ENCODE measurements at places on chromosomes 4 and X.
A peak's percentile ranks its signal among the peaks of the same experiment; 100 is the strongest.

- no peak for DNase-seq
Observed at GRCh38 chr4:172105918-172106317, 292.7 kb downstream of the GALNTL6 start.

- no peak for DNase-seq
Observed at GRCh38 chr4:123671636-123672404, 275.2 kb downstream of the SPRY1 start.

- no peak for DNase-seq
Observed at GRCh38 chrX:104419926-104420325, 146.1 kb upstream of the IL1RAPL2 start.

GRCh38 chrX:39941332-39941920 is 156.3 kb downstream of the BCOR start:
- DNase-seq: no peak

GRCh38 chr4:151402145-151402865 is 6.7 kb upstream of the FHIP1A start:
- no peak for DNase-seq

GRCh38 chr4:85127653-85128052 is 161.2 kb upstream of the WDFY3 start:
- peak; percentile 30 for DNase-seq

DNA sequence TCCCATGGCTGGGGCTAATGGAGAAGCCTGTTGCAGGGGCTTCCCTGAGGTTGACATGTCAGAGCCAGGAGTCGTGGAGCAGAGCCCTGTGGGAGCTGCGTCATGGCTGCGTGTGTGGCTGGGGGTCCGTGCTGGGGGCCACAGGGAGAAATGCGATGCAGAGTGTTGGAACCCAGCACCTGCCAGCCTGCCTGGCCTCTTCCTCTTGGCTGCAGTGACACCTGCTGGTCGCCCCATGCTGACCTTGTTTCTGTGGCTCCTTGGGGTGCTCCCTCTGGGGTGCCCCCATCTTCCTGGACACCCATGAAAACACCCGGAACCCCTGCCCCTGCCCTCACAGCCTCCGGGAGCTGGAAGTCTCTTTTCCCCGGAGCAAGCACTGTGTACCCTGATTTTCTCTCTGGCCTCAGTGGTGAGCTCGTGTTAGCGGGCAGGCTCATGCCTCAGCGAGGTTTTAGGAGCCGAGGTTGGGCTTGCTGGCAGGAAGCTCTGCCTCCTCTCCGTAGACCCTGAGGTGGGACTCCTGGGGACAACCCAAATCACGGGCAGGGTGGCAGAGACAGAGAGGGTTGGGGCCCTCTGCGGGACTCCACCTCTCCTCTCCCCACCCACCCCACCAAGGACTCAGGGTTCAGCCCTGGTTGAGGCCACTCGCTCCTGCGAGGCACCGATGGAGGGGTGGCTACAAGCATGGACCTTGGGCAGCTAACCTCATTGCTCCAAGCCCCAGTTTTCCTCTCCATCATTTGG is 103.7 kb downstream of the SORCS2 start:
- peak; percentile 35 for DNase-seq

DNA sequence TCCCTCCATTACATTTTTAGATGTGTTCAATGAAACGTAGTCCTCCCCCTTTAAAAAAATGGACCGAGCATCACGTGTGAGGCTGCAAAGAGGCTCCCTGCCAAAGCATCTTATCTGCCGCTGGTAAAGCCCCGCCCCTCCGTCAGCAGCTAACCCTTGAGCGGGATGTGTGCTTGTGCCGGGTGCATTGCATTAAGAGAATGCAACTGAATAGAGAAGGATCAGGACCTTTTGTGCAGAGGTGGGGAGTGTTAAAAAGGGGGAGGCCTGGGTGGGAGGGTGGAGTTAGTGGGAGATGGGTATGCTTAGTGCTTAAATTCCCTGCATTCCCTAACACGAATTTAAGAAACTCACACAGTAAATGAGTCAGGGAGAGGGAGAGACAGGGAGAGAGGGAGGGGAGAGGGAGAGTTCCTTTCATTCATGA is 66.0 kb downstream of the TBL1X start:
- DNase-seq: peak; percentile 88

- DNase-seq: no peak
Observed at GRCh38 chrX:17860179-17860780, 818 bp downstream of the RAI2 start.

- DNase-seq: no peak
Observed at GRCh38 chr4:134955059-134955458, 753.5 kb upstream of the PABPC4L start.

DNA sequence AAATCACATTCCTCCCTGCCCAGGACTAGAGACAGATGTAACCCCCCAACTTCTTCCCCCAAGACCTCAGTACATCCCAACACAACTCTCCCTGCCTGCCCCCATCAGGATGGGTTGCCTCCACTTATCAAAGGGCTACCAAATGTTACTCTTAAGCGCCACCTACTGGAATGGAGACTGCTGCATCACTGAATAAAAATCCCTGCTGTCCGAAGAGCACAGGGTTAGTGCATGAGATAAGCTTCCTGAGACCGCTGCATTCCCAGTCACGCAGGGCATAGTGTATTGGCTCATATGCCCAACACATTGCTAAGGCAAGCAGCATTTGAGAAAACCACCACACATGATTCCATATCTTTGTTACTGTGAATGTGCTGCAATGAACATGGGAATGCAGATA is 544.5 kb downstream of the PPP4R3C start:
- no peak for DNase-seq

DNA sequence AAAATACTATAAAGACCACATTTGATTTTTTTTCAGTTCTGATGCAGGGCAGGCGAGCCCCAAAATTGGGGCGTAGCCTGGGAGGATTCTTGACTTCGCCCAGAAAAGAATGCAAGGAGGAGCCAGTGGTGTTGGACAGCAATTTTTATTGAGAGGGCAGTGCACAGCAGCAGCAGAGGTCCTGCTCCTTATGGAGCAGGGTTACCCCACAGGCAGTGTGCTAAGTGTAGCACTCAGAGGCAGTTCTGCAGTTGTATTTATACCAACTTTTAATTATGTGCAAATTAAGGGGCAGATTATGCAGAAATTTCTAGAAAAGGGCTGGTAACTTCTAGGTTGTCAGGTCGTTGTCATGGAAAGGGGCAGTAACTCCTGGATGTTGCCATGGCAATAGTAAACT is 69.9 kb downstream of the GASK1B start:
- DNase-seq: no peak

DNA sequence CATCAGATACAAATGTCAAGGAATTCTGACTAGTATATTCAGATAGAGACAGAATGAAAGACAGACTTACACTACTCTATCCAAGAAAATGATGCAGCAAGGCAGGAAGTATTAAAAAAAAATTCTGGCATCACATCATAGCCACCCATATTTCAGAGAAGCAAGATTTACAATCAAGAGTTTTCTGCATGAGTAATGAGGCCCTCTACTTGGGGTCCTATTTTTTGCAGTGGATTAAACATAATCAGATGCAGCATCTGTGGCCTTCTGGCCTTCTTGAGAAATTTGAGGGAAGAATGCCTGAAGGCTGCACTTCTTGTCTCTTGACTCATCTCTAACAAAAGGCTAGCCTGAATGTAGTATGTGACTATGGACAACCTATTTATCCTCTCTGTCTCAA is 48.2 kb upstream of the SLIT2 start:
- peak; percentile 96 for DNase-seq

- no peak for DNase-seq
Observed at GRCh38 chrX:153812220-153812619, 17.8 kb downstream of the SSR4 start.

DNA sequence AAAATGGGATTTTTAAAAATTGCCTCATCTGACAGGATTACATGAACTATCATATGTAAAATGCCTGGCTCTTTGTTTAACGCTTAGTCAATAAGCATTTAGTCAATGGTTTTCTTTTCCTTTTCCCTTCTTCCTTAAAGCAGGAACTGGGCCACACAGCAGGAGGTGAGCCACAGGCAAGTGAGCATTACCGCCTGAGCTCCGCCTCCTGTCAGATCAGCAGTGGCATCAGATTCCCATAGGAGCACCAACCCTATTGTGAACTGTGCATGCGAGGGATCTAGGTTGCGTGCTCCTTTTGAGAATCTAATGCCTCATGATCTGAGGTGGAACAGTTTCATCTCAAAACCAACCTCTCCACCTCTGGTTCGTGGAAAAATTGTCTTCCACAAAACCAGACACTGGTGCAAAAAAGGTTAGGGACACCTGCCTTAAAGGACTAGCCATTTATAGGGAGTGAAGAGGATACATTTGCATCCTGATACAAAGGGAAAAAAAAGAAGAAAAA is 306.1 kb downstream of the FBXW7 start:
- DNase-seq: no peak

DNA sequence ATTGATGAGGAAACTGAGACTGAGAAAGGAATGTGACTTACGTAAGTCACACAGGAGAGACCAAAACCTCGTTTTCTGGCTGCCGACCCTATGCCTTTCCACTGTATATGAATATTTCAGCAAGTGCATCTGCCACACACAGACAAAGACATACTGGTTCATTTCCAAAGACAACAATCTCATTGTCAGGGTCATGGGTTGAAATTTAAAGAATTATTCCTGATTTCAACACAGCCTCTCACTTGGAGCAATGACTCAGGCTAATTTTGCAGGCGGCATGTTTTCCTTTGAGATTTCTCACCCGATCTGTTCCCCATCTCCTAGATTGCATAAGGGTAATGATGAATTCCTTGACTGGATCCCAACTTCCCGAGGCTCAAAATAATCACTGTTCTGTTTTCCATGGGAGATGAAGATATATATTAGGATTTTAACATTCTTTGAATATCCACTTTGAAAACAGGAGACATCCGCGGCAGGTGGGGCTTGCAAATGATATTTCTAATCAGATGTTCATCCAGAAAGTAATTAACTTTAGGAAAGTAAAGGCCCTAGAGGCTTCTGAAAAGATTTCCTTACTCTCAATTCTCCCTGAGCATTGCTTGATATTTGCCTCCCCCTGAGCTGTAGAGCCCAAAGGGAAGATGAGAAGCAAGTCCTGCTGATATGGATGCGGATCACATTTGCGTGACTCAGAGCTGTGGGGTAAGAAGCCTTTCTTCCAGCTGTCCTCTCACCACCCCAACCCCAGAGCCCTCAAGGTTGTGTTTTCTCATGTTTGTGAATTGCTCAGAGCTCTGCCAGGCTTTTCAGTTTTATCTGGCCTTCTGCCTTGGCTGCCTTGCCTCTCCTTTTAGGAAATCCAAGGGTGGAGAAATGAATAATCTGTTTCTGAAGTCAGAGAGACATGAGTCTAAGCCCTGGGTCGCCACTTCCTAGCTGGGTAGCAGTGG is 361.1 kb upstream of the BOD1L1 start:
- DNase-seq: peak; percentile 77

- DNase-seq: no peak
Observed at GRCh38 chr4:1508161-1509160, 102.2 kb upstream of the NKX1-1 start.

GRCh38 chr4:26861434-26862186 is 969 bp downstream of the STIM2 start:
- DNase-seq: peak; percentile 48

DNA sequence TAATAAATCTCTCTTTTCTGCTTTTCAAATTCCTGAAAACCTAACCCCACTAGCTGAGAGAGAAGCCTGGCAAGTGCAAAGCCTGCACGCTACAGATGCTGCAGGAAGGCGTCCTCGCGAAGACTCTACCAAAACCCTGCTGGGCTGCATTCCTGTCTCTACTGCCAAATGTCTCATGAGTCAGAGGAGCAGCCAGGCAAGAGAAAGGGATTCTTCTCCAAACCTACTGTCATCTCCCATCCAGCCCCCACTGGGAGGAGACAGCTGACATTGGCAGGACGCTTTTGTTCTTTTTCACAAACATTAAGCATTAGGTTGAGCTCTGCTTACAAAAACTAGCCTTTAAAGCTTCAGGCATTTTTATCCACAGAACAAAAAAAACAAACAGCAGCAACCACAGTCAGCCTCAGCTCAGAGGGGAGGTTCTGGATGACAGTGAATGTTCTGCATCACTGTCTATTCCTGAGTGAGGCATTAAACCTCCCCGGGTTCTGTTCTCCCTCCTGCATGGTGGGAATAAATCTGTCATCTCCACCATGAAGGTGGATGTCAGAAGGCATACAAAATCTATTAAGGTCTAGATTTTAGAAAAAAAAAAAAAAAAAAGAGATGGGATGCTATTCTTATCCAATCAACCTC is 18.0 kb downstream of the CRMP1 start:
- DNase-seq: no peak

DNA sequence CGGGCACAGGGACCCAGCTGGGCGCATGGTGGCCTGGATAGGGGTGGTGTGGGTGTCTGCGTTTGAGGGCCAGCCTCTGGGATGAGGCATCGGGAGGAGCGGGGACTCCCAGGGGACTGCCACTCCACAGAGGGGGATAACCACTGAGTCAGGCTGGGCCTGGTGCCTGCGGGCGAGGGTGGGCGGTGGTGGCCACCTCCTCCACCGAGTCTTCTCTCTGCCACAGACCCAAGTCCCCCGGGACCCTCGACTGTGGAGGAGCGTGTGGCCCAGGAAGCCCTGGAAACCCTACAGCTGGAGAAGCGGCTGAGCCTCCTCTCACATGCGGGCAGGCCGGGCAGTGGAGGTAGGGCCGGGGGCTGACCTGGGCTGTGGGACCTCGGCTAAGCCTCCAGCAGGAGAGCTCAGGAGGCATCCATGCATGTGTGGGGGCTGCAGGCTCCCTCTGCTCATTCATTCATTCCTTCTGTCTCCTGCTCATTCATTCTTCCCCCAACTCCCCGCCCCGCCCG is 26.4 kb downstream of the DOK7 start:
- no peak for DNase-seq

GRCh38 chr4:158170691-158171561 is 1.9 kb downstream of the GASK1B start:
- DNase-seq: no peak

- no peak for DNase-seq
Observed at GRCh38 chr4:53313510-53313909, 52.4 kb downstream of the SCFD2 start.

DNA sequence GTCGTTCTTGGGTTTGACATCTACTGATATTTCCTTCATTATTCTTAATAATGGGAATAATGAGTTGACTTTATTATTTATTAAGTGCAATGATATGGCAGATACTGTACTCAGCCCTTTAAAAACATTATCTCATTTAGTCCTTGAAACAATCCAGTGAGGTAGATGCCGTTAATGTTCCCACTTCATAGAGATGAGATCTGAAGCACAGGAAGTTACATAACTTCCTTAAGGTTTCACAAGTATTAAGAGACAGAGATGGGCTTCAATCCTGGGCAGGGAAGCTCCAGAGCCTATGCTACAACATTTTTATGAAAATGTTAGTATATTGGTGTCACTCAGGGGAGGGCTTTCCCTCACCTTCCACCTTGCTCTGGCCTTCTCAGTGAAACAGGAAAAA is 9.7 kb upstream of the KLHL13 start:
- no peak for DNase-seq

GRCh38 chr4:139314047-139314800 is 11.9 kb upstream of the NDUFC1 start:
- no peak for DNase-seq

DNA sequence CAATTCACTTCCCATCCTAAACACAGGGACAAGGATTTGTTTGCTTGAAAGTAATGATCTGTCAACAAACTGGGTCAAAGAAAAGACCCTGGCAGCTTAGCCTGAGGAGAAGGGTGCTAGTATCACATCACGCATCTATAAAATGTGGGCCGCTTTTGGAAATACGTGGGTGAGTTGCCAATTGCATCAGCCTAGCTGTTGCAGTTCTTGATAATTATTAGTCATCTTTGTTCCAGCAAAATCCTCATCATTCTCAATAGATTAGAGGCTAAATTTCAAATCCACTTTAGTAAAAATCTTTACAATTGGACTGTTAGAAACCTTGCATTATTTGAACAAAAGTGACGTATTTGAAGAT is 33.6 kb upstream of the TAPT1 start:
- no peak for DNase-seq

All from HFFc6 (cell line).